Activated naive CD4-positive, alpha-beta T cell treated with anti-CD3 and anti-CD28 coated beads, Interleukin-2, amount 50 U/mL, for 16 hours (primary cell): ENCODE measurements at places on chromosomes 2 and 18.

- DNase-seq = no peak
These were observed 97.4 kb upstream of the STK17B start for GRCh38 chr2:196268538-196269338.

GRCh38 chr2:210226223-210226622 lies 976 bp upstream of the ACADL start:
- DNase-seq = no peak

DNA sequence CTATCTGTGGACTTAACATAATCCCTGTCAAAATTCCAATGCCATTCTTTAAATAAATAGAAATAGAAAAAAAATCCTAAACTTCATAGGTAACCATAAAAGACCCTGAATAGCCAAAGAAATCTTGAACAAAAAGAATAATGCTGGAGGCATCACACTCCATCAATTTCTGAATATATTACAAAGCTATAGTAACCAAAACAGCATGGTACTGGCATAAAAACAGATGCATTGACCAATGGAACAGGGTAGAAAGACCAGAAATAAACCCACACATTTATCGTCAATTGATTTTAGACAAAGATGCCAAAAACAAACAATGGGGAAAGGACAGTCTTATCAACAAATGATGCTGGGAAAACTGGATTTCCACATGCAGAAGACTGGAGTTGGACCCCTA lies 205.7 kb downstream of the VAPA start:
- DNase-seq = no peak

DNA sequence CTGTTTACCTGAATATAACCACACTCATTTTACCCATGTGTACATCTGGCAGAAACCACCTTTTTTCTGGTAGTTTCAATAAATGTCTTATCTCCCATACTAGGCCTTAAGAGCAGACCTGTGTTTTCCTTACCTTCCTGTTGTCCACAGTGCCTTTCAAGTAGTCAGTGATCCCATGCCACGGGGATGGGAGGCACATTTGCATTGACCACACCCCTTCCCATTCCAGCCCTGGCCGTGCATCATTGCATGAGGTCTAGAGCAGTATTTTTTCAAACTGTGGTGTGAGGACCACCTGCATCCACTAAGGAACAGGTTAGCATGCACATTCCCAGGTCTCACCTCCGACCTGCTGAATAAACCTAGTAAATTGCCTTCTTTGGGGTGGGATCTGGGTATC lies 165.2 kb upstream of the FOSL2 start:
- no peak for DNase-seq

DNA sequence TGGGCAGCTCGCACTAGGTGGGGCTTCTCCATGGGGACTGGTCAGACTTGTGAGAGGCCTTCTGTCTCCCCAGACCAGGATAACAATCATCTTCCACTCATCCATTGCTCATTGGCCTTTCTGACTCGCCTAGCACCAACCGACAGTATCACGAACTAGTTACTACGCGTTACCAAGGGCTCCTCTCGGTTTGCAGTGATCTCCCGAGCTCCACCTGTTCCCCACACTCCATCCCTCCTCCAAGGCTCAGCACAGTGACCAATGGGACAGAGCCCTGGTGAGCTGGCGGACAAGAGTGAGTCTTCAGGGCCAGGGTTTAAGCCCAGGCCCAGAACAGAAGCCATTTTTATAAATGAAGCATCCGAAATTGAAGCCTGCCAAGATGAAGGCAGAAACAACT lies 42.8 kb upstream of the SMAD7 start:
- DNase-seq = no peak
